ENCODE measurements at places on chromosomes 12 and 14.

- no peak for DNase-seq
Measured at GRCh38 chr14:97052001-97052400, 254.8 kb downstream of the VRK1 start.

DNA sequence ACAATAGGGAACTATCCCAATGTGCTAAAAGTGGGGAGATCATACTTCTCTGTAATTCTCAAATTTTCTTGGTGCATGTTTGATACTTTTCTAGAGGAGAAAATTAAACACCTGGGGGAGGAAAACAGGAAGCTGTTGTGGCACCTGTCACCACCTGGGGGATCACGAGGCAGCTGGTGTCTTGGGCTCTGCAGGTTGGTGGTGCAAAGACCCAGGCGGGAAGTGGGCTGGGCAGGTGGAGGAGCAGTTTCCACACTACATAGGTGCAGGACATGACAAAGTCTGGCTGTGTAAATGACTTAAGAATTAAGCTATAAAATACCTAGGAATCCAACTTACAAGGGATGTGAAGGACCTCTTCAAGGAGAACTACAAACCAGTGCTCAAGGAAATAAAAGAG, 23.2 kb downstream of the PEX5 start:
- no peak for DNase-seq

DNA sequence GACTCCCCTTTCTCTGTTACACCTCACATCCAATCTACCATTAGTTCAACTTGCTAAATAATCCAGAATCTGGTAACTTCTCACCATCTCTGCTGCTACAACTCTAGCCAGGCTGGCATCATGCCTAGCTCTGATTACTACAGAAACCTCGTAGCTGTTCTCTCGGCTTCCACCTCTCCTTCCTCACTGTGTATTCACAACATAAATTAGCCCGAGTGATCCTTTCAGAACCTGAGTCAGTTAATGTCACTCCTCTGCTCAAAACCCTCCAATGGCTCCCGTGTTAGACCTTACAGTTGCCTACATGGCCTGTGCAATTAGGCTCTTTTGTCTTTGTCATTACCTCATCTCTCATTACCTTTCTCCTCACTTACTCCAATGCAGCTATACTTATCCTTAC, 139.4 kb downstream of the PDE3A start:
- no peak for DNase-seq

GRCh38 chr12:57838594-57839302, 7.8 kb downstream of the CTDSP2 start:
- no peak for DNase-seq

DNA sequence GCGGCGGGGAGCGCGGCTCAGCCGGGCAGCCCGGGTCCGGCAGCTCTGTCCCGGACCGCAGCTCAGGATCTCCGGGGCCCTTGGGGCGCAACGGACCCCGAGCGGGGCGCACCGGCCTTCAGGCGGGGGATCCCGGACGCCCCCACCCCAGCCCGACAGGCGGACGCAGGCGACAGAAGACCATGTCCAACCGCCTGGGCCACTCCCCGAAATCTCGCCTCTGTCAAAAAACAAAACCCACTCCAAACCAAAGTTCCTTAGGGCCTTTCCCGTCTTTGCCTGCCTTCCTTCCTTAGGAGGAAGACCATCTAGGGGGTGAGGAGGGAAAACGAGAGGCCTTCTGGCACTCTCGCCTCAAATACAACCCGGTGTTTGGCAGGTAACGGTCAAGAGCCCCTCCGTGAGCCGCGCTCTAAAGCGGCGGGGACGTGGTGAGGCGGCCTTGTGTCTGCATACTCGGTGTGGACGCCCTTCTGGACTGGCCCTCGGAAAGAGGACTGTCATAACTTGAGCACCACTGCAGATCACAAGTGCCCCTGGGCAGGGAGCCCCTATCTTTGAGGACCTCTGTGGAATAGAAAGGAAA, 604 bp downstream of the HCFC2 start:
- DNase-seq = no peak

DNA sequence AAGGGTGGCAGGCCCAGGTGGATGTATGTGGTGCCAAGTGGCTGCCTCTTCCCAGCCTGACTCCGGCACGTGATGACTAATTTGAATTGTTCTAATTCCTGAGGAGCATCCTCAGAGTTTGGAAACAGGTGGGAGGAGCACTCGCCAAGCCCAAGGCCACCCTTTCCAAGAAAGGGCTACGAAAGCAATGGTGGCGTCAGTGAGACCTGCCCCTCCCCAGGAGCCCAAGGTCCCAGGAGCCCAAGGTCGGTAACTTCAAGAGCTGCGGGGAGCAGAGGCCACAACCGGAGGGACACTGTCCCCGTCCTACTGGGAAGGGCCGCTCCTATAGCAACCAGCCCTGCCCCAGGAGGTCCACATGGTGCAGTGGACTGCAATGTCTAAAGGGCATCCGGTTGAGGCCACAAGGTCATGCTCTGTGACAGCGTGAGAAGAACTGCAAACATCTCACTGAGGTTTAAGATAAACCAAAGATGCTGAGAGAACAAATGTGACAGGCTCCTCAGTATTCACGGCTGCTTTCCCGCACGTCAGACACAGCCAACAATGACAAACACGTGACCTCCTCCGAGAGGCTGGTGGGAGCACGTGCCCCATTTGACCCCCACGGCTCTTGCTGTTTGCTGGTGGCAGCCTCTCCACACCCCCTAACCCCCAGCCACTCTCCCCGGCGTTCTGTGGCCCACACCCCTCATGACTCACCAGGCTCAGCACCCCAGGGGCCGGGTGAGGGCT, 79.6 kb downstream of the ITPK1 start:
- no peak for DNase-seq

GRCh38 chr12:106238146-106238545, 9.7 kb downstream of the CKAP4 start:
- no peak for DNase-seq

DNA sequence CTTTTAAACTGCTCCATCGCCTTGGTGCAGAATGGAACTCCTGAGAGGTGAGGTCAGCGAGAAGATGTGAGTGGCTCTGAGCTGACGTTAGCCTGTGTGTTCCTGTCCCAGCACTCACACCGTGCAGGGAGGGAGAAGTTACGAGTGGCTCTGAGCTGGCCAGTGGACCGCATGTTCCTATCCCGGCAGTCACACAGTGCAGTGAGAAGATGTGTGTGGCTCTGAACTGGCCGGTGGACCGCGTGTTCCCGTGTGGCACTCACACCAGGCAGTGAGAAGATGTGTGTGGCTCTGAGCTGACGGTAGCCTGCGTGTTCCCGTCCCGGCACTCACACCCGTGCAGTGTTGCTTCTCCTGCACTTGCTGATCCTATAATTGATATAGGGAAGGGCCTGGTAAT, 59.9 kb downstream of the VCPKMT start:
- DNase-seq = no peak

DNA sequence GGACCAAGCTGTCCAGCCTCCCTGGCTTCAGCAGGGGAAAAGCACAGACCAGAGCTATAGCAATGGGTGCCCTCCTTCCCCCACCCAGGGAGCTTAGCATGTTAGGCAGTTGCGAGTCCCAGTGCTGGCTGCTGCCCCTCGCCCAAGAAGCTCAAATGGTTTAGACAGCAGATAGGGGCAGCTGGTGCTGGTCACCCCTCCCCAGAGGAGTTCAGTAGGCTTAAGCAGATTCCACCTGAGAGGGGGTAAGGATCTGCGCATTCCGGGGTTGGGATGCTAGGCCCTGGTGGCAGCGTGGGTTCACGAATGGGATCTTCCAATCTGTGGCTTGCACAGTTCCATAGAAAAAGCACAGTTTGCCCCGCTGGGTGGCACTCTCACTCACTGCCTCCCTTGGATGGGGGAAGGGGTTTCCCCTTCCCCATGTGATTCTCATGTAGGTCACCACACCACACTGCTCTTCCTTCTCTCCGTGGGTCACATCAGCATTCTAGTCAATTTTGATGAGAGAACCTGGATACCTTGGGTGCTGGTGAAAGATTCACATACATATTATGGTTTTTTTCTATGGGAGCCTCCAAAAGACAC, 665.6 kb downstream of the C12orf50 start:
- DNase-seq = no peak

- DNase-seq = peak; percentile 84
Measured at GRCh38 chr14:102316338-102316742, 3.2 kb upstream of the ZNF839 start.

- DNase-seq = peak; percentile 79
Measured at GRCh38 chr12:114400925-114401324, 5.0 kb downstream of the TBX5 start.

- no peak for DNase-seq
Measured at GRCh38 chr12:26469421-26470180, 274.2 kb downstream of the SSPN start.

- no peak for DNase-seq
Measured at GRCh38 chr12:130026608-130027176, 122.9 kb upstream of the TMEM132D start.

DNA sequence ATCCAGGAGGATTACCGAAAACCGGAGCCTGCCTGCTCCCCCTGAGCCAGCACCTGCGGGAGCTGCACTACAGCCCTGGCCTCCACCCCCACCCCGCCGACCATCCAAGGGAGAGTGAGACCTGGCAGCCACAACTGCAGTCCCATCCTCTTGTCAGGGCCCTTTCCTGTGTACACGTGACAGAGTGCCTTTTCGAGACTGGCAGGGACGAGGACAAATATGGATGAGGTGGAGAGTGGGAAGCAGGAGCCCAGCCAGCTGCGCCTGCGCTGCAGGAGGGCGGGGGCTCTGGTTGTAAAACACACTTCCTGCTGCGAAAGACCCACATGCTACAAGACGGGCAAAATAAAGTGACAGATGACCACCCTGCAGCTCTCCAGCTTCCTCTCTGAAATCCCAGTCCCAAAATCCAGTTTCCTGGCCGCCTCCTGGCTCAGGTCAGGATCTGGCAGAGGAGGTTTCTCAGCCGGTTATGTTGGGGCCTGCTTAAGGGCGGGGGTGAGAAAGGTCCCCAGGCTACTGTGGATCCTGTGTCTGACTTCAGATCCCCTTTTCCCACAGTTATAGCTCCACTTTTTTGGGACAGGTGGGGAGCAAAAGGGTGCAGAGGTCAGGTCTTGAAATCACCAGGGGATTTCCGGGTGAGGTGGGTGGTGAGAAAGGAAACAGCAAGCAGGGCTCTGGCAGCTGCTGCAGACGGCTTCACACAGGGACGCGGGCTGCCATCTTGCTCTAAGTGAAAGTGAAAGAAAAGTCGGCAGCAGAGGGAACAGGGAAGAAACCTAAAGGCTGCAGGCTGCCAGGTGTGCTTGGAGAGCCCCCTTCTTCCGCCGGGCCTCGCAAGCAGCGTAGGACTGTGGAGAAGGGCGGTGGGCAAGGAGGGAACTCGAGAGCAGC, at the start of gene TAPBPL:
Gene TAPBPL (plus strand): TSS at position 695 of the 897 bp plus-strand sequence. CDS start 207 bp downstream, outside the sequence.
- DNase-seq = peak; percentile 92

GRCh38 chr12:127172861-127173260, 1094.1 kb upstream of the TMEM132C start:
- DNase-seq = no peak

GRCh38 chr12:96172981-96173380, 21.2 kb upstream of the ELK3 start:
- no peak for DNase-seq

- no peak for DNase-seq
Measured at GRCh38 chr14:47676315-47676617, 861 bp upstream of the MDGA2 start.

GRCh38 chr12:54054742-54055194, 1.1 kb downstream of the HOXC4 start:
- DNase-seq = no peak

GRCh38 chr14:67666750-67667449, 7.5 kb downstream of the VTI1B start:
- no peak for DNase-seq

GRCh38 chr12:32181498-32182175, 75.0 kb downstream of the BICD1 start:
- DNase-seq = no peak

DNA sequence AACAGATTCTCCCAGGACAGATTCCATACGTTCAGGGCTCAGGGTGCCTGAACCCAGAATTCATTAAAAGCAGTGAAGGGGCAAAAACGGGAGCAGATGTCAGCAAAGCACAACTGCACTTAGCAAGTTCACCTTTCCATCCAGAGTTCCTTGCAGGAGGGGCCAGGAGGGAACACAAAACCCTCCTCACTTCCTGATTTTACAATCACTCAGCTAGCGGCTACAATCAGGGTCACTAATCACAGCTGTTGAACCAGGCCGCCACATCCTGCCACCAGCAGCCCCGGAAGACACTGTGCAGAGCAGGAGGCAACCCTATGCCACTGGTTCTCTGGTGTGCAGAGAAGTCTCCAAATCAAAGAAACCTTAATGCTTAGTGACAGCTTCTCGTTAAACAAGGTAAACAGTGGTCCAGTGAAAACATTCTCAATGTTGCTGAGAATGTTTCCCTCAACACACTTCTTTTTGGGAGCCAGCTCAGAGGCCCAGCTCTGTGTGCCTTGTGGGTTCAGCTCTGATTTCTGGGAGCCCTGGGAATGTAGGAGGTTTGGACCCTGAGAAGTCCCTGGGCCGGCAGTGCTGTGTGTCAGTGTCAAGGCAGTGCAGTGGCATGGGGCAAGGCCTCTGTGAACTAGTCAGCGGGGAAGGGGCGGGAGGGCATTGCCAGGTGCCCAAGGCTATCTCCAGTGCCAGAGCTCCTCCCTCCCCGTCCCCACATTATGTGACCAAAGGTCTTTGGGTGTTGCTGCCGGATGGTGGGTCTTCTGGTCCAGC, 54.5 kb downstream of the VCPKMT start:
- DNase-seq = no peak

- DNase-seq = peak; percentile 11
Measured at GRCh38 chr12:53201639-53202038, 5.4 kb downstream of the ITGB7 start.

DNA sequence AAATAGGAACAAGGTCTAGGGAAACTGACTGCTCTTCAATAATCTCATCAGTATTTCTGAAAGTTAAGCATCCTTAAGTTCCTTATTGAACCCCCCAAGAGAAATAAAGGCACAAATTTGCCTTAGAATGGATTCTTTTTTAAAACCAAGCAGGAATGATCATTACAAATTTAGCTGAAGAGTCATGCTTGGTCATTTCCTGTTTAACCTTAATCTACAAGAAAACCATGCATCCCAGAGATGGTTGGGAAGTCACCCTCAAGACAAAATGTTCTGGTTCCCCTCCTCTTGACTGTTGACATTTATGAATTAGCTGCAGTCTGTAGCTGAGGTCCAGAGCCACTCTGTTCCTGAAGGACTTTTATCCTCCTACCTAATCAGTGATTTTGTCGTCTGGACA, 291.8 kb upstream of the G2E3 start:
- no peak for DNase-seq

GRCh38 chr12:118959348-118959747, 22.0 kb upstream of the SRRM4 start:
- no peak for DNase-seq

- DNase-seq = no peak
Measured at GRCh38 chr14:93994919-93995682, 2.0 kb upstream of the CCDC197 start.

DNA sequence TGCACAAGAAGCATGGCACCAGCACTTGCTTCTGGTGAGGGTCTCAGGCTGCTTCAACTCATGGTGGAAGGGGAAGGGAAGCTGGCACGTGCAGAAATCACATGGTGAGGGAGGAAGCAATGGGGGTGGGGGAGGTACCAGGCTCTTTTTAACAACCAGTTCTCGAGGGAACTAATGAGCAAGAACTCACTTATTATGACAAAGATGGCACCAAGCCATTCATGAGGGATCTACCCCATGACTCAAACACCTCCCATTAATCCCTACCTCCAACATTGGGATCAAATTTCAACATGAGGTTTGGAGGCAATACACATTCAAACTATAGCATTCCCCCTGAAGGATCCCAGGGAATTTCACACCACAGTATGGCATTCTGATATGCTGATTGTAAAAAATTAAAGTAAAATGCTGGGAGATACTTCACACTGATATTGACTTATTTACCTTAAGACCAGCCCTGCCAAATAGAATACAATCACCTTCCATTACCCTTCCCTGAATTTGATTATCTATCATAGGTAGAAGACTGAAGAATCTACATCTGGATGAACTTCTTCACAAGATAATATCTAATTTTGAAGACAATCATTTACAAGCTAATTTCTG, 201.7 kb upstream of the PLXNC1 start:
- no peak for DNase-seq
